ENCODE measurements at places on chromosomes 5 and 9.

GRCh38 chr5:3522491-3522890 lies 73.1 kb upstream of the IRX1 start:
- no peak for DNase-seq

DNA sequence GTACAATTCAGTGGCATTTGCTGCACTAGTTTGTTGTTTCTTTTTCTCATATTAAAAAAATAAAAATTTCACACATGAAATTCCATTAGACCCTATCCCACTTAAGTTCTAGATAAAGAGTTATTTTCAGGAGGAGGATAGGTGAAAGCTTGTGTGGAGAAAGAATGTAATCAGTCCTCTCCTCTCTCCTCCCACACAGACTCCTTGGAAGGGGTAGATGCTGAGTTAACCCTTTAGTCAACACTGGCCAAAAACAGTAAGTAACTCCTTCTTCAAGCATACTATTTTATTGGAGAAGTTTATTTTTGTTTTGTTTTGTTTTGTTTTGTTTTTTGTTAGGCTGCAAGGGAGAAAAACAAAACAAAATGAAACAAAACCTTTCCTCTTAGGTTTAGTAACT lies 30.6 kb upstream of the LMNB1 start:
- DNase-seq: no peak

GRCh38 chr5:2113348-2114131 lies 230.8 kb upstream of the IRX4 start:
- DNase-seq: no peak

DNA sequence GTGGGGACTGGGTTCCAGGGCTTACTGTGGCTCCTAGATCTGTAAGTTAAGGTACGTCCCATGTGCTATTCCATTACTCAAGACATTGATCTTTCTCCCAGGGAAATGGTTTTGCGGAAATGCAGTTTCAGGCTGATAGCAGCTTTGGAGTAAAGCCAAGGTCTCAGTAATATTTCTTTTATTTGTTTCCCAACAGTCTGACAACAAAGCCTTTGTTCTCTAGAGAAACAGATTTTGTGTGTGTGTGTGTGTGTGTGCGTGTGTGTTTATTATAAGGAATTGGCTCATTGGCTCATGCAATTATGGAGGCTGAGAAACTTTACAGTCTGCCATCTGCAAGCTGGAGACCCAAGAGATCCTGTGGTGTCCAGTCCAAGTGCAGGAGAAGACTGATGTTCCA lies 12.1 kb upstream of the POC5 start:
- no peak for DNase-seq

- DNase-seq: no peak
Observed at GRCh38 chr9:16303506-16303905, 567.0 kb downstream of the BNC2 start.

GRCh38 chr5:143569213-143569701 lies 165.8 kb upstream of the NR3C1 start:
- DNase-seq: peak; percentile 49

DNA sequence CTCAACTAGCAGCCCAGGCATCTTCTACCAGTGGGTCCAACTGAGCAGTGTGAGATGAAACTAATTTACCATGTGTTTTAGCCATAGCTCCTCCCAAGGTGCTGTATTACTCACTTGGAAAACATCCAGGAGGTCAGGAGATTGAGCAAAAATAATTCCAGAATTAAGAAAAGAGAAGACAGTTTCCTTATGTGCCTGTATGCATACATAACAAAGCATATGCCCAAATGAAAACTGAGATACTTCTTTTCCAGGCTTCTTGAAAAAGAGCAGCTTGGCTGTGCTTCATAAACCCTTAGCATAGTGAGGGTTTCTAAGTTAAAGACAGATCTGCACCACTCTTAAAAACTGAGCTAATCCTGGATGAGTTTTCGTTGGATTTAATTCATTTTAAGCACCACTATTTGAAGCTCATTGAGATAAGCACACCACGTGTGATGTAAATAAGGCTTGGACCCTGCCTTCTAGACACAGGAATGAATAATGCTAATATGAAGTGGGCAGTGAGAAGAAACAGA lies 119.4 kb downstream of the ADAMTS12 start:
- no peak for DNase-seq

DNA sequence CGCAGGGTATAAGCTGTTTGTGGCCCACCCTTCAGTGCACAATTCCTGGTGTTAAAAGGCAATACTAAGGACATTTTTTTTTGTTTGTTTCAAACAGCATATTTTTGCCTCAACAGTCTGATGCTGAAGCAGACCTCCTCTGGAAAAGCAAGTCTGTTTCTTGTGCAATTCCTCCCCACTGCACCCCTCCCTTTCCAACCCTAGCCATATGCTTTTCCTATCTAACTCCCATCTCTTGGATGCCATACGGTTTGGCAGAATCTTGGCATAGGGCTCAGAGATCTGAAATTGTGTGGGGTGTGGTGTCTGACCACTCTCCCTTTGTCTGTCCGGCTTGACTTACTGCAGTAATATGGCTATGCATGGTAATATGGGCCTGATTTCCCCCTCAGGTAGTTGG lies 161.6 kb downstream of the TMEM38B start:
- DNase-seq: no peak

Measured in trophoblast cell (in vitro differentiated cells and primary cell).